ENCODE measurements at places on chromosomes 6 and 20.

DNA sequence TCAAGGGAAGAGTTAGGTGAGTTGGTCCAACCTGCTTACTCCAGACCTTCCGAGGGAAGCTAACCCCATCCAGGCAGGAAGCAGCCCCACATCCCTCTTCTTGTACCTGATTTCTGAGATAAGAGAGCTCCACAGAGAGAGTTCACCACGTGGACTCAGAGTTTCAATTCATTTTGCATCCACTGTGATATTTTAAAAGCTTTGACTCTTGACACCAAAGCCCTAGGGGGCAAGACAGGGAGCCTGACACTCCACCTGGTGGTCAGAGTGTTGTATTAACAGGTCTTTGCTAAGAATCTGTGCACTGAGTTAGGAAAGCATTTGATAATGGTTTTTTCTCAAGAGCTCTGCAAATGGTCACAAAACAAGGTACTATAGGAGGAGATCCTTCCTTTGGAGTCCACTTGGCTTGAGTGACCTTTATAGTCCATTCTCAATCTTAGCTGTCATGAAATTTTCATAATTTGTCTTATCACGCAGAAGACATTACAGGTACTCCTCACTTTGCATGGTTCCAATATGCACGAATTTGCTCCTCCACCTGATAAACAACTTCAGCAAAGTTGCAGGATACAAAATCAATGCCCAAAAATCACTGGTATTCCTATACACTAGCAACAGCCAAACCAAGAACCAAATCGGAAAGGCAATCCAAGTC is 56.2 kb upstream of the RIPOR2 start:
- peak; percentile 64 for DNase-seq

DNA sequence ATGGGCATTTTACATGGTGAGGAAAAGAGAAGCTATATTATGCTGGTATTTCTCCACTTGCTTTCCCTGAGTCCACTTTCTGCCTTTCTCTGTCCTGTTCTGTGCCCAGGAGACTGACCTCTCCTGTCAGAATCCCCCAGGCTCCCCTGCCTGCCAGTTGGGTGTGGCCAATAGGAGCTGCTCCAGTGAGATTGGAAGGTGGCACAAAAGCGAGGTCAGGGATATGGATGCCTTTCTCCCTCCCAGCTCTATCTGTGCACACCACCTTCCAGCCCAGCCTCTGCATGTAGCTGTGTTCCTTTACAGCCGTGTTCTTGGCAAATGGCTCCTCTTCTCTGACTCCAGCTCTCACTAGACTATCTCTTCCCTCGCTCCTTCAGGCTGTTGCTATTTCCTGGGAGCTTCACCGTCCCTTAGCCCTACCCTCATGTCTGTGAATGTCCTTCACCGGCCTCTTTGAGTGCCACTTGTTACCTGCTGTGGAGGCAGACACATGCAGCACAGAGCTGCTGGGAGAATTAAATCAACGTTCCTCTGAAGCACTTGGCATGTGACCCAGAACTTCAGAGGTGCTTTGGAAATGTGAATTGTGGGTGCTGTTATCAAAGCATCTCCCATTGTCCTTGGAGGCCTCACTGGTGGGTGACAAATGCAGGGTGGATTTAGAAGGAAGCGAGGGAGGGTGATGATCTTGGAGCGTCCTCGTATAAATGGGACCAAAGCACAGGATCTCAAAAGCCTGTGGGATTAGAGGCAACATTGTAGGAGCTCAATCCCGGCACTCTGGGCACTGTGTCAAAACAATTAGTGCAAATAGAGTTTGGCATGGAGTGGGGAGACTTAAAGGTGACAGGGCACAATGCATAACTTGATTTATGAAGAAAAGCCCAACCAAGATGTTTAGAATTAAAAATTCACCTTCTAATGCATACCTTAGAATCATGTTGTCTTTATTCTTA is 28.9 kb upstream of the RALGAPA2 start:
- no peak for DNase-seq

- no peak for DNase-seq
Measured at GRCh38 chr20:1190847-1191246, 6.1 kb upstream of the TMEM74B start.

DNA sequence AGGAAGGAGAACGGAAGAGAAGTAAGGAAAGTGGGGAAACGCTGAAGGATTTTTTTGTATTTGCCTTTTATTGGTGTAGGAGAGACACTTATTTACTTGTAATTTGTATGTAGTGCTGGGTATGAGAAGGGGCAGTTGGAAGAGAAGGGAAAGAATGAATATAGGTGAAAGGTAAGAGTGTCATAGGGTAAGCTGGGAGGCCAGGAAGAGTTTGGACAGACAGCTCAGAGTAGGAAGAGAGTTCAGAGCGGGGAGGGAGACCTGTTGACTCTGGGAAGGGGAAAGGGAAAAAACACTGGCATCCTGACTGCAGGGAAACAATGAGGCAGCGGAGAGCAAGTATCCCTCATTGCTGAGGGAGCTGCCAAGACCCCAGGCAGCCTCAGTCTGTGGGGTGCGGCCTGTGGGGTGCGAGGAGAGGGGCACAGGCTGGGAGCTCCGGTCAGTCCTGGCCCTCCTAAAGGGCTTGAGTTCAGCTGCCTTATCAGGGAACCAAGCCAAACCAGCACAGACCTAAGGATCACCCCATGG is 3.1 kb downstream of the TRAF3IP2 start:
- DNase-seq: no peak

GRCh38 chr6:104705095-104705707 is 154.5 kb downstream of the HACE1 start:
- no peak for DNase-seq

All from NCI-H2171 (cell line).